ENCODE measurements at places on chromosomes 11 and 22. TPM values are rescaled to one million over a fixed set of nuclear protein-coding genes. Genes with fewer than 3 reads are reported as not detected.

The MPZL3 gene
- total RNA-seq: 7.0 TPM

DNA sequence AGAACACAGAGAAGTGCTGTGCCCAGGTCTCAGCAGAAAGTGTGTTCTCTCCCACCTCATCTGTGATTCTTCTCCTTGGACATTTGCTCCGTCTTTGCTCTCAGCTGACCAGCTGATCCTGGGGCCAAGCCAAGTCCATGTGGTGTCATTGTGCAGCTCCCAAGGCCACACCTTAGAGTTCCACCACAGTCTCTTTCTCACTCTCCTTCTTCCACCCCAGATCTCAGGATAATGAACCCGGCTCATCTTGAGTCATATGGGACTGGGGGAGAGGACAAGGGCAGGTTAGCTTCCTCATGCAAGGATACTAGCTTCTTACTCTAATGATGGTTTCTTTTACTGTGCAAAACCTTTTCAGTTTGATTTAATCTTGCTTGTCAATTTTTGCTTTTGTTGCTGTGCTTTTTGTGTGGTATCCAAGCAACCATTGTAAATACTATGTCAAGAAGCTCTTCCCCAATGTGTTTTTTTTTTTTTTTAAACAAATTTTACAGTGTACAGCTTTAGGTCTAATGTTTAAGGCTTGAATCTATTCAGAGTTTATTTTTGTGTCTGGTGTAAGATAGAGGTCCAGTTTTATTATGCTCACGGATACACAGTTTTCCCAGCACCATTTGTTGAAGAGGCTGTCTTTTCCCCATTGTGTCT is 75.0 kb upstream of the OR4B1 start:
- peak; percentile 45 for DNase-seq

DNA sequence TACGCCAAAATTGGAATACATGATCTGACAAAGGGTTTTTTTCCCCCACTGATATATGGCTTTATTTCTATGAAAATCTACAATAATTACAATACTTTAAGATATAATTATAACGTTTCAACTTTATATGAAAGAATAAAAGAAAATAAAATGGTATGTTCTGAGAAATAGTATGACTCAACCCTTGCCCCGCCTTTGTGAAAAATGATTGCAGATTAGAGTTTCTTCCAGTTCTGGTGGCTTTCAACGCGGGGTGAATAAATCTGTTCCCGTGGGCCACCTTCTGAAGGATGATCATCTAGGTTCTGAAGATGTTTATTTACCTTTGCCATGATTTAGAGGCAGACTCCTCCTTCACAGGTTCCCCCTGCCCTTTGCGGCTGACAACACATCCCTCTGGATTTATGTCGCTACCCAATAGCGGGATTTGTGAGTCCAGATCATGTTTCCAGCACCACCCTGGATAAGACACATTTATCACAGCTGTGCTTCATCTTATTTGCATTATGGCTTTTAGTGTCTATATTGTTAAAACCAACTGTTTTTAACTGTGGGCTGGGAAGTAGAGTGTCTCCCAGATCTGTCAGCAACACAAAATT is 607.0 kb upstream of the KIRREL3 start:
- DNase-seq: no peak

DNA sequence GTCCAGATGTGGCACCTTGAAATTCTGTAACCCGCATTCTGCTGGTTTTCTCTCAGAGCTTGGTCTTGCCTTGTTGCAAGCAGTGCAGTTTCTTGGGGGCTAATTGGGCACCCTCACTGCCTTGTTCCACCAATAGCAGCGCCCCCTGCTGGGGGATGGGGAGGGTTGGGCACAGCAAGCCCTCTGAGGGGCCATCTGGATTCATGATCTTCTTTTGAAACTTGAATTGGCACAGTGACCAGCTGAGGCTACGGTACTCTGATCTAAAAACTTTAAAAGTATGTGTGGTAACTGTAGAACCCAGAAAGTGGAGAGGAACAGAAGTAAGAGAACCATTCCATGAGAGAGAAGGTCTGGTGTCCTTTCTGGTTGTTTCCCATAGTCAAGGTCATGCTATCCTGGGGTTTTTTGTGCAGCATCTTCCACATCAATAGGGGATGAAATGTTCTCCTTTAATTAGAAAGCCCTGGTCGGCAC is 64.2 kb downstream of the MED15 start:
- DNase-seq: peak; percentile 7

DNA sequence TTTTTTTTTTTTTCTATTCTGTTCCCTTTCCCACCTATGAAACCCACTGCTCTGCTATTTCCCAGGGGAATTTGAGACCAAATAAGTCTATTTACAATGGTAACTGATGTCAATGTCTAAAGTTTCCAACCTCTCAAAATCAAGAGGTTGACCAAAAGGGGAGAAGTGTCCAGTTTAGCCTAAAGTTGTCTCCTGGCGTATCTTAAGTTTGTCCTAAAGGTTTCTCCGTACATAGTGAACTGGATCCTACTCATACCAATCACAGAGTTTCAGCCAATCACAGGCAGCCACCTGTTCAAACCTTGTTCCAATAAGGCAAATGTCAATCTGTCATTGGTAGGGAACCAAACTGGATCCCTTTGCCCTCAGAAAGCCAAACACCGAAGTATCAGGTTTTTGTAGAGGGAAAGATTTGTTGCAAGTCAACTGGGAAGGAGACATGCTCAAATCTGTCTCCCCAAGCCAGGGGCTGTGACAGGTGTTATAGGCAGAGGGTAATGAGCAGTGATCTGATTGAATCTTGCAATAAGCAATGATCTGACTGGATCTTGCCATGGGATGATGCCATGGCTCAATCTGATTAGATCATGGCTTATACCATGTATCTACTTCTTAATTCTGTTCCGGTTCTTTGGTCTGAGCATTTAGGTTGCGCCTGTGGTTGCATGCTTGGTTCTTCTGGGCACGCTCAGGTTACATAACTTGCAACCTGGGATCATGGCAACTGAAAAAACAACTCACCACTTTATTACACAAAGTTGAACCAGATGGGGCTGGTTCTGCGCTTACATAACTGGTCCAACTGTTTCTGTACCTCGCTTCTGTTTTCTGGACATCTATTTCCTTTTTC is 1.1 kb upstream of the VPS37C start:
- DNase-seq: peak; percentile 67

Measured in PC-3 (cell line).